ENCODE measurements at places on chromosomes 4 and X. TPM values are rescaled to one million over a fixed set of nuclear protein-coding genes. Genes with fewer than 3 reads are reported as not detected.

TECRL gene
- total RNA-seq: 0.94 TPM

FDCSP gene
- total RNA-seq: 0.75 TPM

ETNPPL gene
- not detected for total RNA-seq

RNF4 gene
- total RNA-seq: 63.8 TPM

ZNF280C gene
- total RNA-seq: 14.8 TPM

DCAF4L1 gene
- total RNA-seq: not detected

CLIC2 gene
- total RNA-seq: 0.54 TPM

CETN2 gene
- total RNA-seq: 35.4 TPM

LNX1 gene
- total RNA-seq: 14.0 TPM

IGSF1 gene
- total RNA-seq: 8.8 TPM

ATP1B4 gene
- not detected for total RNA-seq

TRIM61 gene
- 2.4 TPM for total RNA-seq

DNA sequence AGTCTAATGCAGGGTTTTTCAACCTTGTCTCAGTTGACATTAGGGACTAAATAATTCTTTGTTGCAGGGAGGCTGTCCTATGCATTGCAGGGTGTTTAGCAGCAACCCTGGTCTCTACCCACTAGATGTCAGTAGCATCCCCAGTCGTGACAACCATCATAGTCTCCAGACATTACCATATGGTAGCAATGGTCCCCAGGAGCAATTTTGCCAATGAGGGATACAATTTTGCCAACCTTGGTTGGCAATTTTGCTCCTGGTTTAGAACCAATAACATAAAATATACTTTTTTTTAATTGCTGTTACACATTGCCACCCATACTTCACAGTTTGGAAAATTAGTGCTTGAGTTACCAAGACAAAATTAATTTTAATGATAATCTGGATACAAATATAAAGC, 6.0 kb downstream of the EREG start:
- no peaks in the 10 kb centered on the region for H3K36me3 ChIP-seq
- peaks cover 21% of the 10 kb centered on the region for H3K27me3 ChIP-seq
- H3K4me1 ChIP-seq: peaks cover under 1% of the 10 kb centered on the region
- H3K27ac ChIP-seq: no peak overlapping the region
- H3K4me3 ChIP-seq: no peak overlapping the region
- DNase-seq: no peak

DNA sequence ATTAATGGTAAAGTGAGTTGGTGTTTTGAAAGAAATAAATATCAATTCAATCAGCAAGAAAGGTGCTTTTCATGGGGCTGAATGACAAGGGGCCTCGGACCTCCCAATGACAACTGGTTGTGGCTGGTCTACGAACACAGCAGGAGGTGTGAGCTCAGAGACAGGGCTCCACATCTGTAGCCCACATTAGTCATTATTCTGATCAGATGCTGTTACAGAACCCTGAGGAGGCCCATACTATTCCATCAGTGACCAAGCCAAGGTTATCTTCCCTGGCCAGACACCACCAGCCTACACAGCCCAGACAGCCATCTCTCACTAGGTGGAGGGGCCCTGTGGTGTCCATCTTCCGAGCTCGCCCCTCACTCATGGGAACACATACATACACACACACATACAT, 168.8 kb downstream of the SH3KBP1 start:
- H3K27ac ChIP-seq: no peak overlapping the region
- no peaks in the 10 kb centered on the region for H3K27me3 ChIP-seq
- no peak overlapping the region for H3K4me3 ChIP-seq
- H3K36me3 ChIP-seq: no peaks in the 10 kb centered on the region
- H3K4me1 ChIP-seq: peaks cover 17% of the 10 kb centered on the region

- no peaks in the 10 kb centered on the region for H3K27me3 ChIP-seq
- no peaks in the 10 kb centered on the region for H3K36me3 ChIP-seq
Measured at GRCh38 chrX:13195340-13195739, 124.5 kb downstream of the ATXN3L start.

GRCh38 chr4:154231806-154232478, 259.7 kb downstream of the DCHS2 start:
- peaks cover 46% of the 10 kb centered on the region for H3K27me3 ChIP-seq
- DNase-seq: no peak
- peaks cover 5% of the 10 kb centered on the region for H3K4me1 ChIP-seq
- no peak overlapping the region for H3K4me3 ChIP-seq
- no peaks in the 10 kb centered on the region for H3K36me3 ChIP-seq

- H3K4me3 ChIP-seq: no peak overlapping the region
- no peak for DNase-seq
- no peaks in the 10 kb centered on the region for H3K36me3 ChIP-seq
- no peaks in the 10 kb centered on the region for H3K27me3 ChIP-seq
- H3K4me1 ChIP-seq: peaks cover 29% of the 10 kb centered on the region
Measured at GRCh38 chr4:76857074-76857409, 40.9 kb downstream of the SOWAHB start.

- peaks cover 11% of the 10 kb centered on the region for H3K4me1 ChIP-seq
- no peak overlapping the region for H3K4me3 ChIP-seq
- DNase-seq: no peak
- no peaks in the 10 kb centered on the region for H3K27me3 ChIP-seq
Measured at GRCh38 chr4:155559915-155560314, 106.7 kb upstream of the GUCY1A1 start.

DNA sequence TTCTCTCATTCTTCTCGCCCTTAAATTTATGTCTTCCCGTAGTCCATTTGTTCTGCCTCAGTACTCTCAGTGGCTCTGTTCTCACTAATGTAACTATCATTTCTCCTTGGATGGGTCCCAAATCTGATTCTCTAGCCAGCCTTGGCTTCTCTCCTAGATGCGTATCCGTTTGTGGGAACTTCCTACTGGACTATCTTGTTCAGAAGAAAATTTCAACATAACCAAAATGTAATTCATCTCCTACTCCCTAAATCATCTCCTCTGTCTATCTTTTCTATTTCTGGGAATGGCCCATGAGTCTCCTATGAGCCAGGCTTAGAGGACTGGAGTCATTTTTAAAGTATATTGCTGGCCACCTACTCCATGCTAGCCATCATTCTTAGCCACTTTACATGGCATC, 4.4 kb upstream of the C4orf36 start:
- H3K4me3 ChIP-seq: no peak overlapping the region
- no peaks in the 10 kb centered on the region for H3K36me3 ChIP-seq
- no peaks in the 10 kb centered on the region for H3K27me3 ChIP-seq
- no peak overlapping the region for H3K27ac ChIP-seq
- DNase-seq: no peak

- H3K27ac ChIP-seq: peak overlapping the region; percentile 98
- no peaks in the 10 kb centered on the region for H3K36me3 ChIP-seq
- DNase-seq: peak; percentile 58
- no peaks in the 10 kb centered on the region for H3K27me3 ChIP-seq
Measured at GRCh38 chrX:44873415-44874276, 658 bp downstream of the KDM6A start.

GRCh38 chr4:117010671-117011070, 74.7 kb downstream of the TRAM1L1 start:
- H3K27ac ChIP-seq: no peak overlapping the region
- H3K36me3 ChIP-seq: no peaks in the 10 kb centered on the region
- H3K4me1 ChIP-seq: no peaks in the 10 kb centered on the region

- no peak overlapping the region for H3K4me3 ChIP-seq
- H3K27ac ChIP-seq: no peak overlapping the region
- no peaks in the 10 kb centered on the region for H3K27me3 ChIP-seq
- DNase-seq: no peak
Measured at GRCh38 chr4:179040259-179040658, 1598.0 kb upstream of the AGA start.

- no peaks in the 10 kb centered on the region for H3K36me3 ChIP-seq
- no peak overlapping the region for H3K4me3 ChIP-seq
- H3K27ac ChIP-seq: no peak overlapping the region
- no peaks in the 10 kb centered on the region for H3K27me3 ChIP-seq
- no peak for DNase-seq
Measured at GRCh38 chrX:11341274-11342201, 48.3 kb downstream of the AMELX start.

- no peak overlapping the region for H3K27ac ChIP-seq
- no peaks in the 10 kb centered on the region for H3K4me1 ChIP-seq
- H3K36me3 ChIP-seq: no peaks in the 10 kb centered on the region
- H3K4me3 ChIP-seq: no peak overlapping the region
Measured at GRCh38 chrX:78548012-78548411, 111.1 kb downstream of the RTL3 start.

- DNase-seq: no peak
- peaks cover 40% of the 10 kb centered on the region for H3K4me1 ChIP-seq
- no peaks in the 10 kb centered on the region for H3K27me3 ChIP-seq
- no peak overlapping the region for H3K4me3 ChIP-seq
- no peak overlapping the region for H3K27ac ChIP-seq
- H3K36me3 ChIP-seq: no peaks in the 10 kb centered on the region
Measured at GRCh38 chr4:67055319-67055718, 490.0 kb downstream of the CENPC start.

DNA sequence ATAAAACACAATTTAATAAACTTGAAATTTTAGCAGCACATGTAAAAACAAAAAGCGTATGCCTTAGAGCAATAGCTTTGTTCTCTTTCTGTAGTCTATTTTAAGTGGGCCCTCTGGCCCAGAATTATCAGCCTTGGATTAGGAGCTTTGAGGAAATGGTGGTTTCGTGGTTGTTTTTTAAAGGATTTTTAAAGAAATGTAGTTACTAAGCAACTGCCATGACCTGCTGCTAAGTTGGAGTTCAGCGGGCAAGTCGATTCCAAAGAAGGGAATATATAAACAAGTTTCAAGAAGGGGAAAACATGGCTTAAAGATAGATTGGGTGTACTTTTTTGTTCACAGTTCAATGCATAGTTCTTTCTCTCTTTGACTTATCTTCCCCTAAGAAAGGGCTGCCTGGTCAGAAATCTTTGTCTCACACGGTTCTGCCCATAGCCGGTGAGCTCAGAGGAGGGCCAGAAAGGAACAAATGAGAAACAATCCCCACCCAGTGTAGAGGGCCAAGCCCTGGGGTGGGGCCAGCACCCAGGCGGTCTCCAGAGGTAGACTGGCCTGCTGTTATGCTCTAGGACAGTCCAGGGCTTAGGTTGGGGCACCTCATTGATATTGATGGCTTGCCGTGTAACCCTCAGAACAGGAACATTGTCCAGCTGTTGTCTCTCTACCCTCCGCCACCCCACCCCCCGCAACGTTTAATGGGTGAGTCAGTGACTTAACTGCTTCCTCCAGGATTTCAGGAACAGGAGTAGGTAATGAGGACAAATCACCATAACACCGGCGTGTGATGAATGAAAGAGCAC, 32.5 kb downstream of the DLG3 start:
- no peak for DNase-seq
- H3K27ac ChIP-seq: peak overlapping the region; percentile 65
- peaks cover 52% of the 10 kb centered on the region for H3K4me1 ChIP-seq
- peaks cover 3% of the 10 kb centered on the region for H3K36me3 ChIP-seq

- no peaks in the 10 kb centered on the region for H3K4me1 ChIP-seq
- DNase-seq: no peak
- no peaks in the 10 kb centered on the region for H3K36me3 ChIP-seq
- H3K27me3 ChIP-seq: peaks cover 1% of the 10 kb centered on the region
- no peak overlapping the region for H3K27ac ChIP-seq
Measured at GRCh38 chr4:154120006-154120676, 331.3 kb upstream of the SFRP2 start.

DNA sequence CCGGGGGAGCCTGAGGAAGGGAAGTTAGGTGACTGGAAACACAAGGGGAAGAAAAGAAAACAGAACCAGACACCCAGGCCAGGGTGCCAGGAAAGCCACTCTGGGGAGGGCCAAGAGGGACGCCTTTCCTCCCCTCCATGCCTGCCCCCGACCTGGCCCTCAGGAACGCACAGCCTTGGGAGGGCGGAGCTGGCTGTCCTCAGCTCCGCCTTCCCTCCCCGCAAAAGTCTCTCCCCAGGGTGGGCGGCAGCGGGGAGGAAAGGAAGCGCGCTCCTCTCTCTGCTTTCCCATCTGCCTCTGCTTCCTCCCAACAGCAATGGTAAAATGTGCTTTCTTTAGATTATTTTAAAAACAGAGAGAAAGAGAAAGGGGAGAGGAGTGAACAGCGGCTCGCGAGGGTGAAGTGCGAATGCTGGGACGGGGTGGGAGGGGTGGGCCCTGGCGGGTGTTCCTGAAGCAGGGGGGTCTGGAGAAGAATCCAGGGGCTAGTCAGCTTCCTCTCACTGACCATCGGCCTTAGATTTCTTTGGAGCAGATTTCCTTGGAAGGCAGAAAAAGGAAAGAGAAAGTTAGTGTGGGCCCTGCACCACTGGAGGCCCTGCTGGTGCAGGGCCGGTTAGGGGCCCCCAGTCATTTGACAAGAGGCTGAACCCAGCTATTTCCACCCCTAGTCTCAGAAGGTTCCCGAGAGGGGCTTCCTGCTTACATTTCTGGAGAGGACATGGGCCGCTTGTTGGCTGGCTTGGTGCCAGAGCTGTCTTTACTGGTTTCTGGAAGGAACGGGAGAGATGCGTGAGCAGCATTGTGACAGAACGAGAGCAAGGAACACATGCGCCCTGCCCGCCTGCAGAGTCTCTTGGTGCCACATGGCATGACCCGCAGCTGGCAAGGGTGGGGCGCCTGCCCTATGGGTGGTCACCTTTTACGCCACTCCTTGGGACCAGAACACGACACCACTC, 4.7 kb upstream of the RENBP start:
- H3K27me3 ChIP-seq: no peaks in the 10 kb centered on the region
- H3K36me3 ChIP-seq: peaks cover 26% of the 10 kb centered on the region
- peak overlapping the region; percentile 34 for H3K27ac ChIP-seq
- no peak for DNase-seq
- no peak overlapping the region for H3K4me3 ChIP-seq

- H3K4me1 ChIP-seq: peaks cover 22% of the 10 kb centered on the region
- H3K36me3 ChIP-seq: no peaks in the 10 kb centered on the region
- no peak overlapping the region for H3K4me3 ChIP-seq
- DNase-seq: no peak
- H3K27me3 ChIP-seq: no peaks in the 10 kb centered on the region
Measured at GRCh38 chr4:138003248-138003647, 238.9 kb downstream of the SLC7A11 start.

GRCh38 chr4:94459462-94460161, 7.9 kb downstream of the PDLIM5 start:
- peaks cover 1% of the 10 kb centered on the region for H3K36me3 ChIP-seq
- H3K27me3 ChIP-seq: no peaks in the 10 kb centered on the region
- H3K4me1 ChIP-seq: peaks cover 41% of the 10 kb centered on the region
- H3K27ac ChIP-seq: peak overlapping the region; percentile 7

- H3K27ac ChIP-seq: no peak overlapping the region
- no peaks in the 10 kb centered on the region for H3K27me3 ChIP-seq
- peaks cover 10% of the 10 kb centered on the region for H3K4me1 ChIP-seq
- no peak for DNase-seq
- H3K36me3 ChIP-seq: no peaks in the 10 kb centered on the region
- no peak overlapping the region for H3K4me3 ChIP-seq
Measured at GRCh38 chrX:15242899-15243555, 26.9 kb downstream of the ASB9 start.

- no peak for DNase-seq
- H3K36me3 ChIP-seq: no peaks in the 10 kb centered on the region
- H3K27ac ChIP-seq: no peak overlapping the region
- peaks cover 6% of the 10 kb centered on the region for H3K27me3 ChIP-seq
Measured at GRCh38 chr4:99655308-99656081, 2.1 kb downstream of the C4orf54 start.

- H3K27ac ChIP-seq: peak overlapping the region; percentile 71
- peaks cover 6% of the 10 kb centered on the region for H3K4me1 ChIP-seq
- no peak for DNase-seq
- no peaks in the 10 kb centered on the region for H3K27me3 ChIP-seq
- H3K4me3 ChIP-seq: no peak overlapping the region
Measured at GRCh38 chr4:1208970-1209704, 36.8 kb upstream of the SPON2 start.
